ENCODE measurements at places on chromosomes 13 and 19.

DNA sequence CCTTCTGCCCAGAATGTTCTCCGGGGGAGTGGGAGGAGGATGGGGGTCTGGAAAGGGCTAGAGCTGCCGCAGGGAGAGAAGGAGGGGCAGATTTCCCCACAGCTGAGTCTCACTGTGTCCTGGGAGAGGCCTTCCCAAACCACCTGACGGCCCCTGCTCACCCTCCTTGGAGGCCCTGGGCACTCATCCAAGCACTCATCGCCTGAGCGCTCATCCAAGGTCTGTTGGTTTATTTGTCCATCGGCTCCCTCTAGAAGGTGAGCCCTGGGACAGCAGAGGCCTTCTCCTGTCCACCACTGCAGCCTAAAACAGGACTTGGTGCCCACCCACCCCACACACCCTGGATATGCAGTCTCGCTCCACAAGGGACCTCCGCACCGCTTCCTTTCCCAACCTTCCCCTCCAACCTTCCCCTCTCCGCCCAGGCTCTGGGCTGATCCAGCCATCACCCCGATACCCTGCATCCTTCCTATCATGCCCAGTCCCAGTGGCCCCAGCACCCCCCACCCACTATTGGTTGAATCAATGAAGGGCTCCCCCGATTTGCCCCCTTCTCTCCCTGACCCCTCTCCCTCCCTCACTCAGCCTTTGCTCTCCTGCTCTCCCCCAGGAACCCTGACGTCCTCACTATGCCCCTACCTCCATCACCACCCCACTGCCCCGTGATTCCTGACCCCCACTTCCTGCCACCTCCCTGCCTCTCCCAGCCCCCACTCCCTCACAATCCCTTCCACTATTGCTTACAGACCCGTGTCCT, 1.7 kb downstream of the UBXN6 start:
- DNase-seq: no peak

DNA sequence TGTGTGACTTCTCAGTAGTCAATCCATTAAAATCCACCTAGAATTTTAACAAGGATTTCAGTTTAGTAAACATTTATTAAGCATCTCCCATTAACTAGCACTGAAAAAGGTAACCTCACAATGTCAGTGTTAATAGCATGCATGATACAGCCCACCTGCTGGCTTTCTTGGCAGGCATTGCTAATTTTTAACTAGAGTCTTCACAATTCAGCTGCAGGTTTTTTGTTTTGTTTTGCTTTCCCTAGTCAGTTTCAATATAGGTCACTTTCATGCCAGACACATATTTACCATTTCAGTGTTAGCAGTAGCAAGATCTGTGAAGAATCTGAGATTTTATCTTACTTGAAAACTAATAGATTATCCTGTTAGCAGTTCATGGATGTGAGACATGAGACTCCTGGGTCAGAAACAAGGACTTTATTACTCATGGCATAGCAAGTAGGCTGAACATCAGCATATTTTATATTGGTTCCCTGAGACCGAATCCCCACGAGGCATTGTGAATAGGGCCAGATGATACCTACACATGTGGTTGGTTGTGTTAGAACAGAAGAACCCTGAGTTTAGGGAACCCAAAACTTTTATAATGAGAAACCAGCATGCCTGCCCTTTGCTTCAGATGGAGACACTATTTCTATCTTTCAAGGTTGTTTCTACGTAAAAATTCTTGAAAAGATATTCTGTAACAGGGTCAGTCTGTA, 198.0 kb upstream of the HTR2A start:
- no peak for DNase-seq

GRCh38 chr13:60974296-60974695, 441.4 kb downstream of the PCDH20 start:
- no peak for DNase-seq

DNA sequence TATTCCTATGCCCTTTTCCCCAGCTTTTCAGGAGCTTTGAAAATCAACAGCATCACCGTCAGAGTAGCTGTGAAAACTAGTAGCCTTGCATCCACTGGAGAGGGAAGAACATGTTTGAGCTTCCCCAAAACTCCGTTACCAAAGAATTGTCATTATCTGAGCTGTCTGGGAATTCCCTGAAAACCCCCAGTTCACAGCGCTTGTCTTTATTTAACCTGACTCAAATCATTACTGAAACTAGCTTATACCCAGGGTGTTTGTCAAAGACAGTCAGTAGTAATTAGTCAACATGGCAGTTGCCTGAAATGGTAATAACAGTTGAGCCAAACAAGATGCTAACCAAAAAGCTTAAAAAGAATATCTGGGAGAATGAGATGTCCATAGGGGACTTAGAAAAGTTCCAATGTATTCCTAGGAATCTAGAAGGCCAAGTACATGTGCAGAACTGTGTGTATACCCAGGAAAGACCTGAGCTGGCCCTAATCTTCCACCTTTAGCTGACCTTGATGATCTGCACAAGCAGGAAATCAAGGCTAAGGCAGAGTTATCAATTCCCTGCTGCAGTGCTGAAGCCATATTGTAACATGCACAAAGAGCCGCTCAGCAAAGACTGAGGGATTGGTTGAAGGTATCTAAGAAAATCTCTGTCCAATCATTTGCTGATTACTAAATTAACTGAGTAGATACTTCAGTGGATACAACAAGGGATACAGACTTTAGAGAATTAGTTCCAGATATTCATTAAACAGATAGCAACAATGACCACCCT, 130.8 kb downstream of the KL start:
- no peak for DNase-seq

- DNase-seq: no peak
These were observed 4.6 kb downstream of the AP2S1 start for GRCh38 chr19:46845959-46846459.

DNA sequence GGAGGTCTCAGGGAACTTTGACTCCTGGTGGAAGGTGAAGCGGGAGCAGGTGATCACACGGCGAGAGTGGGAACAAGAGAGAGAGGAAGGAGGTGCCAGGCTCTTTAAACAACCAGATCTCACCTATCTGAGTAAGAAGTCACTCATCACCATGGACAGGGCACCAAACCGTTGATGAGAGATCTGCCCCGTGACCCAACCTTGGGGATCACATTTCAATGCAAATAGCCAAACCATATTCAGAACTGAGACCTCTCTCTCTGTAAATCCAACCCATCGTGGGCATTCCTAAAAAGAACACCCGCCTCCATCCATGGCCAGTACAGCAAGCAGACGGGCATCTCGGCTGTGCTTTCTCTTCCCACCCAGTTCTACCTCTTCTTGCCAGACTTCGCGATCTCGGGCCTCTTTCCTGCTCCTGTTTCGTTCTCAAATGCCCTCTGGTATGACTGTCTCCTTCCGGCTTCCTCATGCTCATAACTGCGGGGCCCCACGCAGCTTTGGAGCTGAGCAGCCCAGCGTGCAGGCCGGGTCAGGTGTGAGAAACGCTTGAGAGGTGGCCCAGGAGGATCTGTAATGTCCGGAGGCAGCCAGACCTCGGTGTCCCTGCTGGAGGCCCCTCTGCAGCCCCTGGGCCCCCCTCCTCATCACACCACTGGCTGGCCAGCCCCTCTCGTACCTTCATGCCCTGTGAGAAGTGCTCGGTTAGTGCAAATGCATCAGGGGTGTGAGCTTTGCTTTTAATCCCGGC, 97.0 kb upstream of the GPR183 start:
- no peak for DNase-seq

GRCh38 chr13:95239283-95239682, 62.0 kb downstream of the ABCC4 start:
- DNase-seq: no peak

GRCh38 chr13:99731747-99732146, 230.5 kb downstream of the TM9SF2 start:
- DNase-seq: no peak

DNA sequence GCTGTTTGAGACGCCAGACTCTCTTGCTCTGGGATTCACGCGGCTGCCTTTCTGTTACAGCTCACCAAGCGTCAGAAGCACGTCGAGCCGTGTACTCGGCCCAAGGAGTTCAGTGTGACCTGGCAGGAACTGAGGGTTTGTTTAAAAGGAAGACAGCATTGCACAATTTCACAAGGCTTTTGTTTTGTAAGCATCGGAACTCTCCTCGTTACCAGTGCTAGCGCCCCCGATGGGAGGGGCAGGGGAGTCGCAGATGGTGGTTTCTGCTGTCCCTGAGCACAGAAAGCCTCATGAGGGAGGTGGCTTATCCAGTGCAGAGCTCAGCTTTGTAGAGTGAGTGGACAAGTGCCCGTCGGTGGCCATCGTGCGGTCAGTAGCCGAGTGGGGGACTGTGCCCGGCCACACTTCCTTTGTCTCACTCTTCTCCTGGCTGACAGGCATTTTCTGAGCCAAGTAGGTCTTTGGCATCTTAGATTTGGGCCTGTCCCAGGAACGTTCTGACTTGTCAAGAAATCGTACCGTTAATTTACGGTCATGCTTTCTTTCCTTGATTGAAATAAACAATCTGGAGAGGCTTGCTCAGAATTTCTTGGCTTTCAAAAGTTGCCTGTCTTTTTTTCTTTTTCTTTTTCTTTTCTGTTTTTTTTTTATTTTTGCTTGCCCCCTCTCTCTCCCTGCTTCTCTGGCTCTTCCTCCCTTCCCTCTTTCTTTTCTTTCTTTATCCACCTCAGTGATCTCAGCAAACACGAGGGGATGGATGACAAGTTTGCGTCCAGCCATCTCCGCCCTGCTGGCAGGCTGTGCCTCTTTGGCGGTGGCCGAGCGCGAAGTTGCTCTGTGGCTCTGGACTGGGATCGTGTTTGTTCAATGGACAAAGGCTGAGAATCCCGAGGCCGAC, 7.7 kb downstream of the KDM4B start:
- DNase-seq: no peak

DNA sequence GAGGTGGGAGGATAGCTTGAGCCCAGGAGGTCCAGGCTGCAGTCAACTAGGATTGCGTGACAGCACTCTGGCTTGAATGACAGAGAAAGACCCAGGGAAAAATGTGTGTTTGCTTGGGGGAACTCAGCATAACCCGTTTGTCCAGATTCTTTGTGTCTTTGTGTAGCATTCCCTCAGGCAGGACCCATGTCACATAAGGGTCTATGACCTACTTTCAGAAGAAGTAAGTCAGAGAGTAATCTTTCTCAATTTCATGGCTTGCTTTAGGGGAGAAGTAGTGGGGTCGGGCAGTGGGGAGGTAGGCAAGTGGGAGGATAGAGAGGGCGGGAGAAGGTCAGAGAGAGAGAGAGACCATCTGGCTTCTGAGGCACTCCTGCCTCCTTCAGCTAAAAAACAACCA, 11.9 kb upstream of the PSPC1 start:
- DNase-seq: no peak

DNA sequence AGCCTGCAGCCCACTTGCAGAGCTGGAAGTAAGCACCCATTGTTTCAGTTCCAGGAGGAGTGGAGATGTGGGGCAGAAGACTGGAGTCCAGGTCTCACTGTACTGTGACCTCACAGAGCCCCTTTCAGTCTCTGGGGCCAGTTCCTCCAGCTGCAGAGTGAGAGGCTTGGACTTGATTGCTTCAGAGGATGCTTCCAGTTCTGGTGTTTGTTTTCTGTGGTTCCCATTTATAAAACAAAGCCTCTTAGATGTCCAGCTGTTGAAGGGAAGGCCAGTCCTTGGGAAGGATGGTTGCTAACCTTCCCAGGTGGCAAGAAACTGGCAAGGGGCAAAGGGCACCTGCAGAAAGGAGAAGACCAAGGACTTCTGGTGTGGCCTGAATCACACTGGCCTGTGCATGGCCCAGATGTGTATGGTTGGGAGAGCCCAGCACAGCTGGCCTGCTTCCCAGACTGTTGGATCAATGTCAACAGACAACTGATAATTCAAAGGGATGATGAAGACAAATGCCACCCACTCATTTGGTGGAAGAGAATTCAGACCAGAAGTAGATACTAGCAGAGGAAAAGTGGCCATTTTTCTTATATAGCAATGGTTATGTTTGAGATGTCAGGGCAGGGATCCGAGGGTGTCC, 218.5 kb downstream of the ZNF536 start:
- no peak for DNase-seq

- DNase-seq: no peak
These were observed at the start of gene EDNRB for GRCh38 chr13:77918391-77919245. TSS of gene EDNRB (minus strand) at chr13:77918831. CDS start at chr13:77918573, 258 bp downstream.

DNA sequence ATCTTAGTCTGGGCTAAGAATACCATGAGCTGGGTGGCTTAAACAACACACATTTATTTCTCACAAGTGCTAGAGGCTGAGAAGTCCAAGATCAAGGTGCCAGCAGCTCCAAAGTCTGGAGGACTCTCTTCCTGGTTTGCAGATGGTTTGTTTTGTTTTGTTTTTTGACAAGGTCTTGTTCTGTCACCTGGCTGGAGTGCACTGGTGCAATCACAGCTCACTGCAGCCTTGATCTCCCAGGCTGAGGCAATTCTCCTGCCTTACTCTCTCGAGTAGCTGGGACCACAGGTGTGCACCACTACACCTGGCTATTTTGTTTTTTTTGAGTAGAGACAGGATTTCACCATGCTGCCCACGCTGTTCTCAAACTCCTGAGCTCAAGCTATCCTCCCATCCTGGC, 15.5 kb downstream of the APLP1 start:
- no peak for DNase-seq

DNA sequence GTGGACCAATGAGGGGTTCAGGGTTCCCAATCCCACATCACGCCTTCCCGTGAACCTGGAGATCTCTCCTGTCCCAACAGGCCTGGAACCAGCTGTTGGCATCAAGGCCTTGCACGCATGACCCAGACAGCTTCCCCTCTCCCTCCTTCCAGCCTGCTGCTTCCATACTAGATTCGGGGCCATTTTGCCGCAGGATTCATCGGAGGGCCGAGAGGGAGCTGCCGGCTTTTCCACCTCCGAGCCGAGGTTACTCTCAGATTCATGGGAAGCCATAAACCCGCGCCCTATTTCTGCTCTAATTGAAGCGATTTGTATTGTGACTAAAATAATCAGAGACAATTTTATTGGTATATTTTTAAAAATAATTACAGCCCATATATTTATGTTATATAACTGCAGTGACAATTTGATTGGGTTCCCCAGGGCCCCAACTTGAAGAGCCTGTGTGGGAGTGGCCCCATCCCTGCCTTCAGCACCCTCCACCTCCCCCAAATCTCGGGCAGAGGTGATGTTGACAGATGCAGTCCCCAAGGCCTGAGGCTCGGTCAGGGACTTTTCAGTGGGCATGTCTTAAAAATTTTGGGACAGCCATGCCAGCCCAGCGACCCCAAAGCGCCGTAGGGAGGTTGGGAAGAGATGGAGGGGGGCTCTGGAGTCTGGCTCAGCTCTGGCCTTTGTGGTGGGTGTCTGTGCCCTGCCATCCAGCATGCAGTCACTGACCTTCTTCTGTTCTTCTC, 30.8 kb upstream of the PEPD start:
- no peak for DNase-seq

GRCh38 chr19:45779231-45780145, 2.8 kb downstream of the DMPK start:
- DNase-seq: peak; percentile 64

GRCh38 chr13:41311406-41312175, 524 bp downstream of the NAA16 start:
- DNase-seq: peak; percentile 15

DNA sequence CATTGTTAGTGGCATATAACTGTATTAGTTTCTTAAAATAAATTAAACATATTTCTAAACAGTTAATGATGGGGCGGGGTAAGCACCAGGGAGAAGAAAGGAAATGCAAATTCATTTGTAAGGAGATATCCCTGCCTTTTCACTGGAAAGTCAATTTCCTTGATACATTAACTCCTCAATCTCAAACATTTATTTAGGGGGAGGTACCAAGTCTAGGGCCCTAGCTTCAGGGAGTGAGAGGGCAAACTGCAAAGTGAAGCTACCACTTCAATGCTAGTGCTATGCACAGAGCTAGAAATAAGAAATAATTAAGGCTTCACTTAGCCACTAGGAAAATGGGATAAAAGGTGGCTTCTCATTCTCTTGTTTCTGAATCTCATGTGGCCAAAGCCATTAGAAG, 115.3 kb upstream of the FNDC3A start:
- no peak for DNase-seq

All from activated naive CD8-positive, alpha-beta T cell treated with anti-CD3 and anti-CD28 coated beads, Interleukin-2, amount 50 U/mL, for 16 hours (primary cell).